ENCODE measurements at places on chromosomes 12 and 14.

GRCh38 chr12:90129366-90130030 lies 420.9 kb upstream of the ATP2B1 start:
- no peak for DNase-seq

GRCh38 chr14:103581954-103582703 lies 19.4 kb downstream of the COA8 start:
- DNase-seq: no peak

- no peak for DNase-seq
Observed at GRCh38 chr14:33726685-33727084, 224.2 kb downstream of the EGLN3 start.

DNA sequence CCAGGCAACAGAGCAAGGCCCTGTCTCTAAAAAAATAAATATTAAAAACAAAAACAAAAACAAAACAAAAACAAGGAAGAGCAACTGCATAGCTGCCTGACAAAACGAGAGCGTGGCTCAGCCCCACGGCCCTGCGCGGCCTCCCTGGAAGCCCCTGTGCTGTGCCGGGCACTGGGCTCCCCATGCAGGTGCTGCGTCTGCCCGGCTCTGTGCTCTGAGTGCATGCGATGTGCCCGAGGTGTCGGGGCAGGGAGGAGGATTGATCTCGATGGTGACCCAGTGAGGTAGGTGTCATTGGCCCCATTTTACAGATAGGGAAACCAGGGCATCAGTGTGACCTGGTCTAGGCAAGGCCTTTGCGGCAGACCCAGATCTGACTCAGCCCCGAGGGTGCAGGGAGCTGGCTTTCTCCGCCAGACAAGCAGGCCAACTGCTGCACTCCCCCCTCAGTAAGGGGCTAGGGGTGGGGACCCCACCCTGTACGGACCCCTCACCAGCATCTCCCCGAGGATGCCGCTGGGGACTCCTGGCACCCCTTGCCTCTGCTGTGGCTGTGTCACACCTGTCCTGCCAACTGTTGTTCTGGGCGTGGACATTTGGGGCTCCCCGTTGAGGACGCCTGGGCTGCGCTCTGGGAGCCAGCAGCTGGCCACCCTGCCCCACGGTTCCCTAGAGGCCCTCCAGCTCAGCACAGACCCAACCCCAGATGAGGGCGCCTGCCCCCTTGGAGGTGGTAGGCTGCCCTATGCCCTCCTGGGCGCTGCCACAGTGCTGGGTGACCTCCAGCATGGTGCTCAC lies 15.3 kb downstream of the GPR132 start:
- no peak for DNase-seq

GRCh38 chr12:93530358-93530757 lies 42.1 kb upstream of the SOCS2 start:
- DNase-seq: no peak

GRCh38 chr12:120077260-120077659 lies 39.3 kb downstream of the RAB35 start:
- DNase-seq: no peak

GRCh38 chr12:69994724-69995173 lies 169.7 kb downstream of the MYRFL start:
- DNase-seq: no peak

DNA sequence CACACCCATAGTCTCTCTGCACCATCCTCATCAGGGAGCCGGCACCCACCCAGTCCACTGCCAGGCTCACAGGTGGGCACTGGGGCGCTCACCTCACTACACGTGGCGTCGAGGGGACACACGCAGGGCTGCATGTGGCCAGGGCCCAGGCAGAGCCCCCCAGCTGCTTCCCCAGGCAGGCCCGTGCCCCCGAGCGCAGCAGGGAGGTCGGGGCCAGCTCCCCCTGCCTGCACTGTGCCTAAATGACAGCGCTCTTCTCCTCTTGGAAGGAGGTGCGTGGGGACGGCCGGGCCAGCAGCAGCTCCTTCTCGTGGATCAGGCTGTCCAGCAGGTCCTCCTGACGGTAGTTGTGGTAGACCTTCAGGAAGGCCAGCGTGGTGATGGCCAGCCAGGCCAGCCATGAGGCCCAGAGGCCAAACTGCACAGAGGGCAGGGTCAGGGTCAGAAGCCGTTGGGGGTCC lies 11.3 kb downstream of the TMEM179 start:
- no peak for DNase-seq

DNA sequence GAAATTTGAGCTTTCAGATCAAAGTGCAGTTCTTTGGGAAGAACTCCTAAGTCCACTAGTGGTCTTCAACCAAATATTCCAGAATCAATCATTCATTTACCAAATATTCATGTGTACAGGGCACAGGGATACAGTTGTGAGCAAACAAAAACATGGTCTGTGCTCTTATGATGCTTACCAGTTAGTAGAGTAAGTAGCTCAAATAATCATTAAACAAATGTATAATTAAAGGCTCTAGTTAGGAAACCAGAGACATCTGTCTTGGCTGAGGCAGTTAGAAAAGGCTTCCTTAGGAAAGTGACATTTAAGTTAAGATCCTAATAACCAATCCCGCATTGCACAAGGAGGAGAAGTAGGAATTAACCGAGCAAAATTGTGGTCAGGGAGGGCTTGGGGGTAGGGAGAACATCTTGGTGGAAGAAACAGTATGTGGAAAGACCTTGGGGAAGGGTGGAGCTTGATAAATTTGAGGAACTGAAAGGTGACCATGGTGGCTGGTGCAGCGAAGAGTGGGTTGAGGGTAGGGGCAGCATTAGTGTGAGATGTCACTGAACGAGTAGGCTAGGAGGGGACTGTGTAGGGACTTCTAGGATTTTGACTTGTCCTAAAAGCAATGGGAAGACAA lies 40.0 kb downstream of the PEBP1 start:
- DNase-seq: no peak

All from cortex of kidney (tissue), 1 donor.